Activated CD4-positive, alpha-beta memory T cell treated with anti-CD3 and anti-CD28 coated beads for 36 hours (primary cell): ENCODE measurements at places on chromosomes 11 and 22. TPM values are rescaled to one million over a fixed set of nuclear protein-coding genes. Genes with fewer than 3 reads are reported as not detected.
A peak's percentile ranks its signal among the peaks of the same experiment; 100 is the strongest.

Gene ISX
- not detected for total RNA-seq

Gene HOATZ
- total RNA-seq = not detected

Gene NFAM1
- 0.24 TPM for total RNA-seq

Gene OR51B2
- not detected for total RNA-seq

Gene SLC22A25
- total RNA-seq = not detected

Gene PLEKHB1
- 16.0 TPM for total RNA-seq

Gene TXN2
- 94.3 TPM for total RNA-seq

Gene TRIM3
- 6.4 TPM for total RNA-seq

- peaks cover 4% of the 10 kb centered on the region for H3K4me1 ChIP-seq
- H3K36me3 ChIP-seq = peaks cover 2% of the 10 kb centered on the region
- peaks cover 48% of the 10 kb centered on the region for H3K27me3 ChIP-seq
- no peak overlapping the region for H3K4me3 ChIP-seq
Observed at GRCh38 chr11:92225125-92225567, 528 bp downstream of the FAT3 start.

GRCh38 chr11:41403458-41403857 is 56.0 kb downstream of the LRRC4C start:
- H3K27ac ChIP-seq = no peak overlapping the region
- no peaks in the 10 kb centered on the region for H3K27me3 ChIP-seq
- no peaks in the 10 kb centered on the region for H3K36me3 ChIP-seq

- no peak for DNase-seq
- no peak within 1 kb of the TSS for H3K27ac ChIP-seq
- H3K27me3 ChIP-seq = peaks cover 3% of the 10 kb centered on the region
- no peaks in the 10 kb centered on the region for H3K36me3 ChIP-seq
- no peak within 1 kb of the TSS for H3K4me3 ChIP-seq
- H3K4me1 ChIP-seq = peaks cover 4% of the 10 kb centered on the region
Observed at GRCh38 chr11:6799402-6799801, at the start of gene OR6A2. Gene OR6A2 (minus strand): TSS chr11:6799689. CDS start chr11:6795708, 3,981 bp downstream.

DNA sequence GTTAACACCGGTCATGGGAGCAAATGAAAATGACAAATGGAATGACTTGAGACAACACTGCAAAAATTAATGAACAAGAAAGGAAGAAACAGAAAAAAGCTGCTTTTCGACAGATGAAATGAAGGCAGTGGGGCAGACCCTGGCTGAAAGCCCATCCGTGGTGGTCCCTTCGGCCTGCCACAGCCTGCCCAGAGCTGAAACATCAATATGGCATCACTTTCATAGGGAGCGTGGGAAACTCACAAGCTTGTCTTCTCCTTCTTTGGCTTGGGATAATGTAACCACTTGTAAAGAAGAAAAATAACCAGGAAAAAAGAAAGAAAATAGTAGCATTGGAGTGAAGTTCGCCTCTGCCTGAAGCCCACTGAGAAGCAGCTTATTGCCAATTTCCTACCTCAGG is 78.8 kb downstream of the CTTN start:
- DNase-seq = no peak
- no peak overlapping the region for H3K4me3 ChIP-seq
- H3K27ac ChIP-seq = no peak overlapping the region
- no peaks in the 10 kb centered on the region for H3K4me1 ChIP-seq

DNA sequence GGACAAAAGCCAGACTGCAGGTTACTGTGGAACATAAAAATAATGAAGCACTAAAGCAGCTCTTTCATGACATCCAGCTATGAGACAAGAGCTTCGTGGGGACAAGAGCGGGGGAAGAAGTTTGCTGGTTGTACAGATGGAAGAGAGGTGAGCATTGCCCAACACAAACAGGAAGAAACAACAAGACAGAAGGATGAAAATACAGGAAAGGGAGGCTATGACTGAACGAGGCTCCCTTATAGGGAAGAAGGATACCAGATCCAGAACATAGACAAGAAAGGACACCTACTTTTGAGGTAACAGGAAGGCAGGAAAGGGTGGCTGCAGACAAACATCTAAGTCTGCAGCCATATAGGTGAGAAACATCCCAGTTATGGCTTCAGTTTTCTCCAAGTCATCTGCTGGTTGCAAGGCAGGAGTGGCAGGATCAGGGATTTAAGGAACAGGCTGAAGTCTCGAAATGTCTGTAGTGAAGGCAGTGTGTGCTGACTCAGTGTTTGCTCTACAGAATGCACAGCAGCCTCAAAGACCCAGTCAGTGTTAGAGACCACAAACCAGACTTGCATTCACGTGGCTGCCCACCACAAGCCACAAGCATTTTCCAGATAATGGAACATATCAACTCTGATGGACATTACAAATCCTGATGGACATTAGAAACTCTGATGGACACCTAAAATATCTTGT is 1.9 kb downstream of the CLTCL1 start:
- no peak overlapping the region for H3K27ac ChIP-seq
- H3K4me1 ChIP-seq = peaks cover 16% of the 10 kb centered on the region
- peaks cover 23% of the 10 kb centered on the region for H3K27me3 ChIP-seq
- no peaks in the 10 kb centered on the region for H3K36me3 ChIP-seq
- peak; percentile 32 for DNase-seq

DNA sequence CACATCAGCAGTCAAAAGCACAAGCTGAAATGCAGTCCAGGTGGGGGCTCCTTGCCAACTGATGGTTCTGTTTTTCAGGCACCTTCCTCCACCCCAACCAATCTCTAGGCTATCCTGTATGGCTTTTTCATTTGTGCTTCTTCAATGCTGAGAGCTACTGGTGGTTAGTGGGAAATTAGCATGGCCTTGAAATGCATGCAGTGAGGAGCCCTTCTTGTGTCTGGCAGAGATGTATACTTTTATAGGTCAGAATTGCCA is 167.4 kb downstream of the NAV2 start:
- H3K27me3 ChIP-seq = no peaks in the 10 kb centered on the region
- DNase-seq = no peak
- no peaks in the 10 kb centered on the region for H3K4me1 ChIP-seq
- no peak overlapping the region for H3K4me3 ChIP-seq
- H3K27ac ChIP-seq = no peak overlapping the region
- no peaks in the 10 kb centered on the region for H3K36me3 ChIP-seq

GRCh38 chr11:66420671-66421476 is at the start of gene NPAS4:
Gene NPAS4 (plus strand): TSS chr11:66421035. CDS start chr11:66421180, 145 bp downstream.
- no peak within 1 kb of the TSS for H3K27ac ChIP-seq
- peaks cover 33% of the 10 kb centered on the region for H3K27me3 ChIP-seq
- H3K36me3 ChIP-seq = no peaks in the 10 kb centered on the region
- peaks cover 29% of the 10 kb centered on the region for H3K4me1 ChIP-seq

DNA sequence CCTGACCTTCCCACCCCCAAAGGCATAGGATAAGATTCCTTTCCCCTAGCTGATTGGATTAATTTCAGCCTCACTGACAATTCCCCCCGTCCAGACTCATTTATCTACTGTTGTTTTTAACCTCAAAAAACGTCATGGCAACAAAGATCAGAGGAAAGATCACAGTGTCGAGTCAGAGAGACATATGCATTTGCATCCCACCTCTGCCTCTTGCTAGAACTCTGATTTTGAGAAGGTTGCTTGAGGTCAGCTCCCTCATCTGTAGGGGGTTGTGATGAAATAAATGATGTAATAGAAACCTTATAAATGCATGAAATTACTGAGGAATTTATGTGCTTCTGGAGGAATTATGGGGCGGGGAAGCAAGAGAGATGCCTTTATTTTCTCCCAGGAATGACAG is 53.3 kb upstream of the SYN3 start:
- no peak overlapping the region for H3K27ac ChIP-seq
- H3K4me1 ChIP-seq = no peaks in the 10 kb centered on the region
- no peaks in the 10 kb centered on the region for H3K27me3 ChIP-seq
- no peaks in the 10 kb centered on the region for H3K36me3 ChIP-seq
- DNase-seq = no peak

DNA sequence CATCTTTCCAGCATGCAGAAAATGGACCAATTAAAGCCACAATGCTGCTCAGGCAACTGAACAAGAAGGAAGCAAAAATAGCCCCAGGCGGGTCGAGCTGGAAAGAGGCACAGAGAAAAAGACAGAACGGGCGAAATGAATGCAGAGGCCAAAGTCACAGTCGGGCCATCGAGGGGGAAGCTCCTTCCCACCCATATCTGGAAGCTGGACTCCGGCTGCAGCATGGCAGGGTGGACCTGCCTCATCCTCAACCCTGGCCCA is 58.6 kb upstream of the PRDM11 start:
- H3K27me3 ChIP-seq = no peaks in the 10 kb centered on the region
- H3K36me3 ChIP-seq = no peaks in the 10 kb centered on the region
- H3K27ac ChIP-seq = no peak overlapping the region

- H3K36me3 ChIP-seq = no peaks in the 10 kb centered on the region
- no peaks in the 10 kb centered on the region for H3K27me3 ChIP-seq
- H3K4me1 ChIP-seq = peaks cover 66% of the 10 kb centered on the region
- DNase-seq = peak; percentile 52
- peak overlapping the region; percentile 93 for H3K4me3 ChIP-seq
Observed at GRCh38 chr11:62544581-62545436, 1.8 kb downstream of the AHNAK start.

- peaks cover 2% of the 10 kb centered on the region for H3K36me3 ChIP-seq
- H3K27ac ChIP-seq = no peak overlapping the region
- H3K27me3 ChIP-seq = no peaks in the 10 kb centered on the region
- peaks cover 25% of the 10 kb centered on the region for H3K4me1 ChIP-seq
- H3K4me3 ChIP-seq = no peak overlapping the region
Observed at GRCh38 chr11:923691-924405, 1.8 kb upstream of the AP2A2 start.

- no peak for DNase-seq
- no peak overlapping the region for H3K4me3 ChIP-seq
- no peaks in the 10 kb centered on the region for H3K4me1 ChIP-seq
Observed at GRCh38 chr22:26804911-26805539, 147.6 kb downstream of the MIAT start.

GRCh38 chr11:61475433-61475832 is 33.1 kb upstream of the LRRC10B start:
- H3K27me3 ChIP-seq = no peaks in the 10 kb centered on the region
- peaks cover 9% of the 10 kb centered on the region for H3K4me1 ChIP-seq
- no peak for DNase-seq
- no peak overlapping the region for H3K27ac ChIP-seq
